ENCODE measurements at places on chromosomes 16 and 17. TPM values are rescaled to one million over a fixed set of nuclear protein-coding genes. Genes with fewer than 3 reads are reported as not detected.

- no peak for DNase-seq
Measured at GRCh38 chr16:85736921-85737320, 14.0 kb downstream of the C16orf74 start.

DNA sequence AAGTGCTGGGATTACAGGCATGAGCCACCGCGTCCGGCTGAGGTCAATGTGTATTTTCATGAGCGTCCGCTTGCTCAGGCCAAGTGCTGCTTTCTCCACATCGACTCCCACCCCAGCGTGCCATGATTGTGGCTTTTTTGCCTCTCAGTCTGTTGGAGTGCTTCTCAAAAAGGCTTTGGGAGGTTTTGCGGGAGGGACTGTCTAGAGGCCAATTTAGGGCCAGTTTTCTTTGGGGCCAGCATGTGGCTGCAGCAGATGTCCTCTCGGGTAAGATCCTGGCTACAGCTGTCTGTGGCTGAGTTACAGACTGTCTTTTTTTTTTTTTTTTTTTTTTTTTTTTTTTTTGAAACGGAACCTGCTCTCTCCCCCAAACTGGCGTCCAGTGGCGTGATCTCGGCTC lies 6.5 kb downstream of the C16orf90 start:
- DNase-seq = no peak

DNA sequence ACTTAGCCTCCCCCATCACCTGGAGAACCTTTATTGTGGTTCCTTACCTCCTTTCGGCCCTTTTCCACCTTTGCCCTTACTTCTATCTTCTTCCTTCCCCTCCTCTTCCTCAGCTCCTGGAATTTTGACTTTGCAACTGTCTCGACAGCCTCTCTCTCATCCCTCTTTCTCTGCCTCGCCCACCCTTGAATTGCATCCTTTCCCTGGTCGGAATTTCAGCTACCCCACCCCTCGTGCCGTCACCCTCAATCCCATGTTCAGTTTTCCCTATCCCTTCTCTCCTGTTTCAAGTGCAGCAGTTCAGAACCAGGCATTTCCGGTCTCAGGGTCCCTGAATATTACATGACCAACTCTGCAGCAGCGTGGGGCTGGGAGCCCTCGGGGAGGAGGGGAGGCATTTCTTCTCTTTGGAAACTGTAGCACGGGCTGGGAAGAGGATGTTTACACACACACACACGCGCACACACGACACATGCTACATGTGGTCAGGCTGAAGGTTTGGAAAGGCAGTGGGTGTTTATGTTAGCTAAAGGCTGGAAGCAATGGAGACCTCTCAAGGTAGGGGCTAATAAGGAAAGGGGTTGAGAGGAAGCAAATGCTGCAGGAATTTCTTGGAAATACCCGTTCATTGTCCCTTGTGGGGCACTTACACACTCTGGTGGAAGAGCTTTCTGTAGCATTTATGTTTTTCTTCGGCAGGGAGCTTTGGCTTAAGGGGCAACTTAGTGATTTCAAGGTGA lies 971 bp downstream of the MINK1 start:
- DNase-seq = no peak

DNA sequence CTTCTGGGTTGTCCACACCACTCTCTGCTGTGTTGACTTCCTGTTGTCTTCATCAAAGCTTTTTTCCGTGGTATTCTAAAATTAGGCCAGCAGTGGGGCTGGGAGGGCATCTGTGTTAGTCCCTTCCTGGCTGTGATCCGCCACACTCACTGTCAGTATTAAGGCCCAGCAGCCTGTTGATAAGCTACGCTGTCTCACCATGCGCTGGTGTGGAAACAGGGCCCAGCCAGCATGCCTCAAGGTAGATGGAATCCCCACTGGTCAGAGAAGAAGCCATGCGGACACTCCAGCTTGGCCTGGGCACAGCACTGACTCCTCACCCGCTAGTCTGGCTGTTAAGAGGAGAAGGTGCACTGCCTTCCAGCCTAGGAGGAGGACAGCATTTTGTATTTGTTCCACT lies 11.4 kb downstream of the CDR2L start:
- no peak for DNase-seq

DNA sequence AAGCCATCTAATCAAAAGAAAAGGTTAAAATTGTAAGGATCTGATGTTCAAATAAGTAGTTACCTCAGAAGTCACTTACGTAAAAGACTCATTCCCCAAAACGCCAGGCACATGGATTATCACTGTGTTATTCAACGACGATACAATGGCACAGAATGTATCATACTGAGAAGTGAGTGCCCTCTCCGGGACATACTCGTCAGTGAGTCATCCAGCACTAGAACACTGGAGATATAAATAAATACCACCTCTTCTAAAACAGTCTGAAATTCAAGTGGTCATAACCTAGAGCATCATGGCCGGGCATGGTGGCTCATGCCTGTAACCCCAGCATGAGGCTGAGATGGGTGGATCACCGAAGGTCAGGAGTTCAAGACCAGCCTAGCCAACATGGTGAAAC lies 24.9 kb downstream of the USP31 start:
- DNase-seq = no peak

Gene KRT24
- total RNA-seq = not detected

GRCh38 chr16:72723781-72724180 lies 324.1 kb downstream of the ZFHX3 start:
- no peak for DNase-seq

GRCh38 chr17:80790981-80791742 lies 200.5 kb upstream of the CHMP6 start:
- DNase-seq = no peak

- no peak for DNase-seq
Measured at GRCh38 chr17:56884483-56885311, 29.2 kb downstream of the TRIM25 start.

Gene KRT9
- total RNA-seq = not detected

Gene SMIM36
- not detected for total RNA-seq
